Progenitor cell of endocrine pancreas (in vitro differentiated cells): ENCODE measurements at places on chromosomes 11 and 22.

DNA sequence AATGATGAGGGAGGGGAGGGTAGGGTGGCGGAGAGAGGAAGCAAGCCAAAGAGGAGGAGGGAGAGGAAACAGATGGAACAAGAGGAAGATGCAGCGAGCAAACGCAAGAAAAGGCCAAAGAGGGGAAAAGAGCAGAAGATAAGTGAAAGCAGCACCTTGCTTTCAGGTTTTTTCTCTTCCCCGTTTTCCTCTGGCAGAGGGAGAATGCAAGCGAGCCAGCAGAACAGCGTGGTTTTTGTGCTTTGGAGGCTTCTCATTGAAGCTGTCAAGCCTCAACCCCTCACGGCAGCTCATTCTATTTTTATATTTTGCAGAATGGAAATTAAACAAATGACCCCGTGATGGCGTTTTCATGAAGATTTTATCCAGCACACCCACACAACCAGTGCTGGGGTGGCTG lies 67.1 kb upstream of the GRAMD1B start:
- DNase-seq: no peak

DNA sequence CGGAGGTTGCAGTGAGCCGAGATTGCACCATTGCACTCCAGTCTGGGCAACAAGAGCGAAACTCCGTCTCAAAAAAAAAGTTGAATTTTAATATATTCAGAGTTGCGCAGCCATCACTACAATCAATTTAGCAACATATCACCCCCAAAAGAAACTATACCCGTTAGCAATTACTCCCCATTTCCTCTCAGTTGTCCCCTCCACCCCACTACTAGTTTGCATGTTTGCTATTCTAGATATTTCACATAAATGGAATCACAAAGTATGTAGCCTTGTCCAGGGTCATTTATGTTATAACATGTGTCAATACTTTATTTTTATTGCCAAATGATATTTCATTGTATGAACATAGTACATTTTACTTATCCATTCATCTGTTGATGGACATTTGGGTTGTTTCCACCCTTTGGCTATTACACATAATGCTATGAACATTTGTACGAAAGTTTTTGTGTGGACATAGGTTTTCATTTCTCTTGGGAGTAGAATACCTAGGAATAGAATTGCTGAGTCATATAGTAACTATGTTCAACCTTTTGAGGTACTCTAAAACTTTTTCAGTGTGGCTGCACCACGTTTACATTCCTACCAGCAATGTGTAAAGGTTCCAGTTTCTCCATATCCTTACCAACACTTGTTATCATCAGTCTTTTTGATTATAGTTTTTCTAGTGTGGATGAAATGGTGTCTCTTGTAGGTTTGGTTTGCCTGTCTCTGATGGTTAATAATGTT lies 2.2 kb downstream of the ZNF143 start:
- DNase-seq: no peak

DNA sequence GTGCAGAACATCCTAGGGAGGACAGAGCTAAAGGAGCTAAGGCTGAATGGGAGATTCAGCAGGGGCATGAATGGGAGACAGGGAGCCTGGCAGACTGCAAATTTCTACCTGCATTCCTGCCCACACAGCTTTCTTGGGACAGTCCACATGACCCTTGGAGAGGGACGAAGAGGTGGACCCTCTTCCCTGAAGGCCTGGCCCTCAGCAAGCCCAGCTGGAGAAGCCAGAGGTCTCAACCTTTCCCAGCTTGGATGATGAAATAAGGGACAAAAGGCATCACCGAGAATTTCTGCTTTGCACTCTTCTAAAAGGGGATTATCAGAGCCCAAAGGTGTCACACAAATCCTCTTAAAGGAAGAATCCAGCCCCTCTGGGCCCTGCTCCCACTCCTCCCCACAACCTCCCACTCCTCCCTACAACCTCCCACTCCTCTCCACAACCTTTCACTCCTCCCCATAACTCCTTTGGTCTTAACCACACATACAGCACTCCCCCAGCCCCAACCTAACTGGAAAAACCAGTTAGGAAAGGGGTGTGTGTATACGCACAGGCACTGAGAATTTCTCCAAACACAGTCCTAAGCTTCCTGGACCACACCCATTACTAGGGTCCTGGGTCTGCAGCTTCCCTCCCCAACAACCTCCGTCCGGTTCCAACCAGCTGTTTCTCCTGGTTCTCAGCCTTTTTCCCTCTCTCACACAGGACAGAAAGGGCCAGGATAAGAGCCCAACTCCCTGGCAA lies 38.4 kb downstream of the RPL27A start:
- peak; percentile 17 for DNase-seq

- DNase-seq: no peak
Observed at GRCh38 chr11:120839201-120839600, 184.7 kb upstream of the TBCEL start.

GRCh38 chr11:112292785-112293407 lies 32.2 kb upstream of the PLET1 start:
- DNase-seq: no peak

- no peak for DNase-seq
Observed at GRCh38 chr11:56292154-56292553, at the start of gene OR8H1. Gene OR8H1, minus strand, starts transcription at chr11:56292254. Its CDS starts 1,192 bp downstream, at chr11:56291062.

GRCh38 chr11:119835753-119836152 lies 106.8 kb upstream of the NECTIN1 start:
- no peak for DNase-seq

- DNase-seq: no peak
Observed at GRCh38 chr11:4481240-4481582, 1.2 kb upstream of the OR52K1 start.

DNA sequence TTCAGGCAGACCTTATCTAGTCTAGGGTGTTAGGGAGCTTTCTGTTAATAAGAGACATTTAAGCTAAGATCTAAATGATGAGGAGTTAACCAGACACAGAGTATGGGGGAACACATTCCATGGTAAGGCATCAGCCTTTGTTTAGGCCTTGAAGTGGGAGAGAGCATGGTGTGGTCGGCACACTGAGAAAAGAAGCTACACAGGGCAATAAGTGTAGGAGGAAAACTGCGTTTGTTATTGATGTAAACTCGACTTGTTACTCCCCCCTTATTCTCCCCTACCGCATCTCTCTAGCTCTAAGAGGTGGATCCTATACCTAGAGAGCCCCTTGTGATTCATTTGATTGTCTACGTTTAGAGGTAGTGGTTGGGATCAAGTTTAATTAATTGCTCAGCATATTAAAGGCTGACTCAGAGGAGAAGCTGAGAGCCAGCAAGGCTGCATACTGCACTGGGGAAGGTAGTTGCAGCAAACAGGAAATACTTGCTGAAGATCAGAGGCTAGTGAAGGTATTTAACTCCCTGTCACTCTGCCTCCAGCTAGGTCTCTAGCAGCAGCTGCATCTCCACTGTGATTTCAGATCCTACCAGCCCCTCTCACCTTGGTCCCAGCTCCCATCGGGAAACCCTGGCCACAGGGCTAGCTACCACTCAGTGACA lies 86.8 kb upstream of the TEAD1 start:
- no peak for DNase-seq

GRCh38 chr22:27483095-27483785 lies 318.3 kb downstream of the MN1 start:
- no peak for DNase-seq

- no peak for DNase-seq
Observed at GRCh38 chr22:20204311-20204710, 53.5 kb upstream of the CCDC188 start.

DNA sequence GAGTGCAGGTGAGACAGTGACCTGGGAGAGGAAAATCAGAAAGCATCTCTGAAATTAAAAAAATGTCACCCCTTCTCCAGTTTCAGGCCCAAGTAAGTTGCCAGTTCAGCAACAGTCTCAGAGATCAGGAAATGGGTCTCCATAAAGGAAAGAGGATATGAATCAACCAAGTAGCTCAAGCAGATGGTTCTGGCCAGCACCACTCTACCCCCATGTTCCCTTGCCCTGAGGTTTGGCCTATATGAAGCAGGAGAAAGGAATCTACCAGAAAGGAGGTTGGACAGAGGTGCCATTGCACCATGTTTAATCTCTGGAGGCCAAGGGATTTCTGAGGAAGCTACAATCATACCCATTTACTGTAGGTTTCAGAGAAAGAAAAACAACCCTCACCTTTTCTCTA lies 7.7 kb downstream of the FZD4 start:
- DNase-seq: no peak

GRCh38 chr11:128697645-128698174 lies 3.8 kb downstream of the FLI1 start:
- DNase-seq: no peak

DNA sequence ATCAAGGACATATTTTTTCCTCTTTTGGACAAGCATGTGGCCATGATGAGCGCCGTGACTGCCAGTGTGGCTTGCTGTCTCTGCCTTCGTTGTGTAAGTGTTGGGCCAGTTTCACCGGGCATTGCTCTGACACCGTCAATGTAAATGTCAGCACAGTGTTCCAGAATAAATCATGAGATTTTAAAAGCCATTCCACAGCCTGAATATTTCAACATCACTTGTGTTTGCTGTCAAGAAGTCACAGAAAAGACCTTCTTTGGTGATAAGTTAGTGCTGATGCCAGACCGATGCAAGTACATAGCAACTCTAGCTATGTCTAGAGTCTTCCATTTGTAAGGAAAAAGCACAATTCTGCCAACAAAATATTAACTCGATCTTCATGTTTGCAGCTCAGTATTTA lies 467.8 kb downstream of the TBC1D22A start:
- DNase-seq: no peak

GRCh38 chr11:97850701-97851100 lies 1170.0 kb upstream of the CNTN5 start:
- no peak for DNase-seq

DNA sequence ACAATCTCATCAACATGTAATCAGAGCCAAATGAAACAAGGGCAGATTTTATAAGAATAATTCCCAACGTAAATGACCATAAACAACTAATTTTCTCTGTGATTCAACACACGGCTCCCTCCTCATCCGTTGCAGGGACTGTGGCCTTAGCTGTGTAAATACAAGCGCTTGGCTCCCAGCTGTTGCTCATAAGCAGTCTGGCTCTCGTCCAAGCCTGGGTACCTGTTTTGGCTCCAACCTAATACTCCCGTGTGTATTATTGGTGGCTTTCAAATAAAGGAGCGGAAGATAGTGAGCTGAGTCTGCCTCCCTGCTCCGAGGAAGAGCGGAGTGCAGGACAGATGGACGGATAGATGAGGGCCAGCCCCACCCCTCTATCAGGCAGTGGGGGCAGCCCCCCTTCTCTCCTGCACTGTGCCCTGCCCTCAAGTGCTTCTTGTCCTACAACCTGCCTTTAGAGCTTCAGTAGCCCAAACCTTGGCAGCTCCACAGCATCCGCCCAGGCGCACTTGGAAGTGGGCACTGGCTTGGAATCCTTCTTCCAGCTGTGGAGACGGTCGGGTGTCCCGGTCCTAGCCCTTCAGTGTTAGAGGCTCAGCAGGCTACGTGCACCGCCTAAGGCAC lies 670.9 kb downstream of the BRD1 start:
- DNase-seq: no peak

- no peak for DNase-seq
Observed at GRCh38 chr11:129814244-129815014, 1.2 kb upstream of the TMEM45B start.

GRCh38 chr22:39949964-39950737 lies 10.0 kb upstream of the TMA7B start:
- DNase-seq: no peak

- no peak for DNase-seq
Observed at GRCh38 chr22:50105208-50106100, 15.6 kb downstream of the MOV10L1 start.

DNA sequence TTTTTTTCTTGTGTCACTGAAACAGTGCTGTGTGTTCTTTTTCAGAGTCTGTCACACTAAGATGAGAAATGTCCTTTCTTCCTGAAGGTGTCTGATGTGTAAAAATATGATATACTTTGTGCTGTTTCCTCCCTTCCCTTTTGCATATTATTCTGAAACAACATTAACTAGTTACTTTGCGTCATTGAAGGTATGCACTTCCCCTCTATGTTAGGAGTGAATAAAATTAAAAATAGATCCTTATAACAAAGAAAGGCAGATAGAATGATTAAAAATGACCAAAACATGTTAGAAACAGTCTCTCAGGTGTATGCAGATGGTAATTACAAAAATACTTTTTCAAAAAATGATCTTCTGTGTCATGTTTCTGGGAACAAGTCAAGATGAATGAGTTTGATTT lies 1.6 kb upstream of the RAB30 start:
- no peak for DNase-seq

DNA sequence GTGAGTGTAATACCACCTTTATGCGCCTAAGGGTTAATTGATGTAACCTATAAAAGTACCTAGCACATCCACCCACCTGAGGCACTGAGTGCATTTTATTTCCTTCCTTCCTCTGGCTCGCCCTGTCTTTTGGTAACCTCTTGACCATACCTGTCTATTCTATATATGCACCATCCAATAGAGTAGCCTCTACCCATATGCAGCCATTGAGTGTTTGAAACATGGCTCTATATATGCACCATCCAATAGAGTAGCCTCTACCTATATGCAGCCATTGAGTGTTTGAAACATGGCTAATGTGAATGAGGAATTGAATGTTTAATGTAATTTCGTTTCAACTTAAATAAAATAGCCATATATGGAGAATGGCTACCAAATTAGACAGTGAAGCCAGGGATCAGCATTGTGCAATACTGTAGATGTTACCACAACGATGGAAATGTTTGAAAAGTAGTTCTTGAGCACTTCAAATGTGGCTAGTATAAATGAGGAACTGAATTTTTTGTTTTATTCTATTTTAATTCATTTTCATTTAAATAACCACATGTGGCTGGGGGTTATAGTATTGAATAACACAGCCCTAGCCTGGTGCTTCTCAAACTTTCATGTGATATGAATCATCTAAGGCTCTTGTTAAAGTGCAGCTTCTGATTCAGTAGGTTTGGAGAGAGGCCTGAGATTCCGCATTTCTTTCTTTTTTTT lies 33.8 kb downstream of the SLC35F2 start:
- no peak for DNase-seq

DNA sequence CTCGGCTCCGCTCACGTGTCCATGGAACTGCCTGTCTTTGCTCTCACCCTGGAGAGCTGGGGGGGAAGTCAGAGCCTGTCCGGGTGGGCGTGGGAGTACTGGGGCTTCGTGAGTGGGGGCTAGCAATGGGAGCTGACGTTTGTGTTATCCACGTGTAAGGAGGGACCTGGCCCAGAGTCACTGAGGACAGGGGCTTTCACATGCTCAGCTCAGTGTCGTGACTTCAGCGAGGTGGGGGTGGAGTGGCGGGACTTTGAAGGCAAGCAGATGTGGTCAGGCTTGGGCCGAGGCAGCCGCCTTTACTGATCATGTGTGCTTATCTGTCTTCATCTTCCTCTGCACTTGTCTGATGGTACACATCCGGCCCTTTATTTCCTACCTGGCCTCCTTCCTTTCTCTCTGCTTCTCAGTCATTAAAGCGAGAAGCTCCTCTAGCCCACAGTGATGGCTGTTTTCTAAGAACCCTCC lies 113.1 kb upstream of the NNMT start:
- DNase-seq: no peak

DNA sequence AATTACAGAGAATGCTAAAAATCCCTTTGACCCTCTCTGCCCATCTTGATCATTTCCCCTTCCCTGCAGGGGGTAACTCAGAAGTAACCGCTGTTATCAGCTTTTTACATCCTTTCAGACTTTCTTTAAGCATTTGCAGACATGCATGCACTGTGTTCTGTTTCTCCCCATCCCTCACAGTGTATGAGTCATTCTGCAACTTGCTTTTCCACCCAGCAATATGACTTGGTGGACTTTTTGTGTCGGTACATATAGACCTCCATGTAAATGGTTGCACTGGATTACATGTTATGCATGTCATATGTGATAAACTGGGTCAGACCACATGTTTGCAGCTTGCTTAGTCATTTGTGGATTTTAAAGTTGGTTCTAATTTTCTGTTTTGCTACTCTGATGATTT lies 87.7 kb upstream of the NECTIN1 start:
- no peak for DNase-seq

GRCh38 chr11:99911116-99911515 lies 776.0 kb upstream of the ARHGAP42 start:
- no peak for DNase-seq
